ENCODE measurements at places on chromosomes 3 and 15.

GRCh38 chr15:79451361-79451999 lies 19.3 kb downstream of the MINAR1 start:
- DNase-seq, result no peak

DNA sequence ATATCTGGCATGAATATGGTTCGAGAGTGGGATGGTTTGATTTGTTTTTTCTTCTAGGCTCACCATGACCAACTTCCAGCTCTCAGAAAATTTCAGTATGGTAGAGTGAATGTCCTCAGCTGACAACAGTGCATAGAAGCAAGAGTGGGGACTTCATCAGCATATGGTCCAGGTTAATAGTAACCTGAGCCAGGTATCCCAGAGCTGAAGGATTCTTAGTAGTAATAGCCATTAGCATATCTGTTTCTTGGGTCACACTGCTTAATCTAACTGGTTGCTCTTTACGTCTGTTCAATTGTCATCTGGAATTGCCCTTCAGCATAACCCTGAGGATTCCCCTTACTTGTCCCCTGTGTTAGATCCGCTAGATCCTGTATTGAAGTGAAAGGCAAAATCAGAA lies 151.8 kb downstream of the GMNC start:
- no peak for DNase-seq

- no peak for DNase-seq
These were observed 7.5 kb downstream of the ZDHHC3 start for GRCh38 chr3:44968447-44968858.

DNA sequence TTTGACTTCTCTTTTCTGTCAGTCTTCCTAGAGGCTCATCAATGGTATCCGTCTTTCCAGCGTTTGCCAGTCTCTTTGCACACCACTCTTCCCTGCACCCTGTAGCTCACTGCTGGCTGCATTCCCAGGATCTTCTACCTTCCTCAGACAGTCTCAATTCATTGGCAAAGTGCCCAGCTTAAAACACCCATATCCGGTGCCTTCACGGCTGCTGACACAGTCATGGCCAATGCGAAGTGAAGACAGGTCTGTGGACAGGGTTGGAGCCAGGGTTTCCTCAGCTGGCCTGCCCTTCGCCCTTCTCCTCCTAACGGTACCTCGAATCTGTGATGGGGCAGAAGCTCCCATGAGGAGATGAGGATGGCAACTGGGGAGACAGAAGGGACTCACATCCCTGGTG lies 36.1 kb downstream of the PTH1R start:
- no peak for DNase-seq

DNA sequence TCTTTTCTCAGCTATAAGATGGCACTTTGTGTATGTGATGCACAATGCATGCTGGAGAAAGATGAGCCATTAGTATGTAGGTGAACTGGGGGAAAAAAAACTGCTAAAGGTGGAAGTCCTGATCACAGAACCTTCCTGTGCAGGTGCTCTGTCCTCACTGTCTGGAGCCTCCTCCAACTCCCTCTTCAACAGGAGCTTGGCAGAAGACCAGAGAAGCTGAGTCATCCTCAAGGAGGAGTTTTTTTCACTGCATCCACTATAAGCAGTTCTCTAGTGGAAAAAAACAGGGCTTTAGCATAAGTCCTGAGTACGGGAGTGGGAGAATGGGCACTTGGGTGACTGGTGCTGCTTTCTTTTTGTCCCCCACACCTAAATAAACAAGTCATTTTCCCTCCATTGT lies 168.4 kb upstream of the CADPS start:
- DNase-seq, result no peak

GRCh38 chr3:126948980-126949535 lies 33.9 kb upstream of the PLXNA1 start:
- DNase-seq, result no peak

DNA sequence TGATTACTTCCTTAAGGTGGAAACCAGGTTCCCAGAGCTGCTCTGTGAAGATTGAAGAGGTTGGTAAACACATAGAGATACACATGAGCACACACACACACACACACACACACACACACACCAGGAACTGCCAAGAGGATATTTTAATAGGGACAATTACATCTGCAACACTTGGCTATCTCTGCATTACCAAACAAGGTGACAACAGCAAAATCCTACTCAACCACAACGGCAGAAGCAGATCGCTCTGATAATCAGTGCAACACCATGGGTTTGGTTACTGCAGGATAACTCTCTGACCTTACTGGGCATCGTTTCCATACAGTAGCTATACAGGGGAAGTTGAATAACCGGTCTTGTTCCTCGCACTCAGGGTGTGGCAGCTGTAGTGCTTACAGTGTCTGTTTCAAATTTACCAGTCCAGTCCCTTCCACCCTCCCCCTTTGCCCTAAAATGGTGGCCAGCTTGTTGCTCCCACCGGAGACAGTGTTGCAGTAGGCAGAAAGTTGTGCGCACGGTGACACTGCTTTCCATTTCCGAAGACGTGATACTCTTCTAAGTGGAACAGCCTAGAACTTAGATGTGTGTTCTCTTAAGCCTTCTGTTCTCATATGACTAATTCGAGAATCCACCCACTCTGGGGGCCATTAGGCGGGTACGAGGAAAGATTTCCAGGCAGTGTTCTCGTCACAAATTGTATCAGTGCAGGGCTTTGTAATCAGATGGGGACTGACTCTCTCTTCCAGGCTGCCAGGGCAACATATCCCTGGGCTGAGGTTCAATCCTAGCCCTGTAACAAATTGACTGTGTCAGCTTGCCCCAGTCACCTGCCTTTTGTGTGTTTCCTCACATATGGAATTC lies 176.2 kb downstream of the P3H2 start:
- no peak for DNase-seq
